ENCODE measurements at places on chromosomes 6 and 20.

GRCh38 chr20:6504826-6505225 is 262.7 kb upstream of the BMP2 start:
- no peak for DNase-seq

DNA sequence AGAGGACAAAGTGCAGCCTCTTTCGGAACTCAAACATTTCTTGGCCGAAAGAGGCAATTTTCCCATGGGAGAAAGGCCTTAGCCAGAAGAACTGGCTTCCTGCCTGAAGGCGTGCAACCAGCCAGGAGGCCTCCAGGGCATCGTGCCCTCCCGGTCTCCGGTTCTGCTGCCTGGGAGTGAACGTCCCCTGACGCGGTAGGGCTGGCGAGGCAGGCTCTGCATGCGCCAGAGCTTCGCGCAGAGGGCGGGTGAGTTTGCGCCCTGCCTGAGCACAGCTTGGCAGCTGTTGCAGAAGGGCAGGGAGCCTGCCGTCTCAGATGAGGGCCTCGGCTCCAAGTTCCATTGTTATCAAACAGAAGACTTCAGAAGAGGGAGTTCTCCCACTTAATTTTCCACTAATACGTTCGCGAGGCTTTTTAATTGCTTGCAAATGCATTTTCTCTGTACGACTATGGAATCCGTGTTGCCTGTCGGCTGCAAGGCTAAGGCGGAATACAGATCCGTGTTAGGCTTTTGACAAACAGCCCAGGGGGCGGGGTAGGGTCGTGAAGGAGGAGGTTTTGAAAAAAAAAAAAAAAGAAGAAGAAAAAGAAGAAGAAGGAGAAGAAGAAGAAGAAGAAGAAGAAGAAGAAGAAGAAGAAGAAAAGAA is 5.5 kb upstream of the TFAP2D start:
- DNase-seq = no peak

DNA sequence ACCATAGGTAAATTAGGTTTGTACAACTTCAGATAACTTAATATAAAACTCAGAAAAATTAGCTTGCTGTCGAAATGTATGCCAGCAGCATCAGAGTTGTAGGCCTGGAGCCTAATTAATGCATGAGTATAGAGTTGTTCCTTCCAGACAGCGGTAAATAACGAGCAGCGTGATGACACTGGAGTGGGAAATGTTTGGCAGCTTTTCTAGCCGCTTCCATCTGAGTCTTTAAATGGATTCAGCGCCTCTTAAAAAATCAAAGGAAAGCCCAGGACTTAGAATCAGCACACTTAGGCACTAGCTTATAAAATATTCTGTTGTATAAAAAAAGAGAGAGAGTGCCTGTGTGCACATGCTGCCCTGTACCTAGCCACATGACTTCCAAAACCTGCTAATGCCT is 43.7 kb upstream of the SYNJ2 start:
- no peak for DNase-seq

GRCh38 chr6:143111443-143111842 is 50.8 kb downstream of the AIG1 start:
- DNase-seq = no peak

- DNase-seq = no peak
Measured at GRCh38 chr6:133262804-133263203, 21.6 kb downstream of the EYA4 start.

DNA sequence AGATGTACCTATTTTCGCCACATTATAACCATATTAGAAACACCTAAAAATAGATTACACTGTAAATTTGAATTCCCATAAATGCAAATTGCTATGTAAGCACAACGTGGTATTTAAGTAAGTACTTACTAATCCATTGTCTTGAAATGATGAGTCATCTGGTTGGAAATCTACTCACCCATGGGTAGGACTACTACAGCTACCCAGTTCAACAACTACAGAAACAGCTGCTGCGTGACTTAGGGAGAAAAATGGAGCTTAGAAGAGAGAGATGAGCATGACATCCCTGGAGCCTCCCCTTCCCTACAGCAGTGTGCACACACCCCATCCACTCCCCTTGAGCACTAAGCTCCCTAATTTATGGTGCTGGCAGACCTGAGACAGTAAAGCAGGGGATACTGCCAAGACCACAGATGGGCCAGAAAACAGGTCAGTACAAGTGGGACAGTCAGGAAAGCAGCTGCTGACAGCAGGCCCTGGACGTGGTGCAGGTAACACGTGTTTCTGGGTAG is 26.9 kb downstream of the RRAGD start:
- no peak for DNase-seq

- peak; percentile 75 for DNase-seq
Measured at GRCh38 chr6:15352220-15352619, 106.4 kb downstream of the JARID2 start.

- no peak for DNase-seq
Measured at GRCh38 chr20:18637224-18637623, 49.4 kb downstream of the DTD1 start.

DNA sequence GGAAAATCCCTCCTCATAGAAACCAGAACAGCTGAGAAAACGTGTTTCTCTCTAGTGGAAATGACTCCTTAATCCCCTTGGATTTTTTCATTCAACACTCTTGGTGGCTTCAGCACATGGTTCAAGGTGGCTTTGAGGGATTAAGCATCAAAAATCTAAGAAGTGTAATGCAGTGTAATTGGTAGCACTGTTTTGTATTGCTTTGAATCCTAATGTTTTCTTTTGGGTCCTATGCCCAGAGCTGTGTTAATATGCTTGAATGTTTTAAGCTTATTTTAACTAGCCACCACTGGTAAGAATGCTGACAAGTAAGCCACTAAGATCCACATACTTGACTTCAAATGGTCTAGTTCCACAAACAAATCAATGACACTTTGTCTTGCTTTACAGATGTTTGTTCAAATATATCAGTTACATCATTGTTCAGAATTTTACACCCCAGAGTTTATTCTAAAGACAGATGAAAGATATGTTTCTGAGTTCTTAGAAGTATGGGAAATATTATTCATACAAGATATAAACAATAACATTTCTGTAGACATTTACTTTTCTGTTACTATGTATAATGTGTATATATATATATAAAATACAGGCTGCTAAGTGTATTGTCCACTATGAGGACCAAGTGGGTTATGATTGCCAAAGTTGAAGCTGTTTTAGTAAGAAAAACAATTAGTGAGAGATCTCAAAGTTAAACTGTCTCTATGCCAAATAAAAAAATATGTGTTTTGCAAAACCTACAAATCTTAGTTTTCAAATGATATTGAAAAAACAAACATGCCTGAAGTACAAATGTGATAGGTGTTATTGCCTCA is 220.8 kb downstream of the OGFRL1 start:
- no peak for DNase-seq

GRCh38 chr20:2746636-2747265 is 53.7 kb downstream of the CPXM1 start:
- DNase-seq = no peak

GRCh38 chr6:14512246-14512645 is 394.7 kb downstream of the CD83 start:
- no peak for DNase-seq

- DNase-seq = no peak
Measured at GRCh38 chr6:158087224-158087867, 80.7 kb downstream of the SERAC1 start.

GRCh38 chr6:16949716-16950115 is 152.1 kb upstream of the STMND1 start:
- no peak for DNase-seq

DNA sequence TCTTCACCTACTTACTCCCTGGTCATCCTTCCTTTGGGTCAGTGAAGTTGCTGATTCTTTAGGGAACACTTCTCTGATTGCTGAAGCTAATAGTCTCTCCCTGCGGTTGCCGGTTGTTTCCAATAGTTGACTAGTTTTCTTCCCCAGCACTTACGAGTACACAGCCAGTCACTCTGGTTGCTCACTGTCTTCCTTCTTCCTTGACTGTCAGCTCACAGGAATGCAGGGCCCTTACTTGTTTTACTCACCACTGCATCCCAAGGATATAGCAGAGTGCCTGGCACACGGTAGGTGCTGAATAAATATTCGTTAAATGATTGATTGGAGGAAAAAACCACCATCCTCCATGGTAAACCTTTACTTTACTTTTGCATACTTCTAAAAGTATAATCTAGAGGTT is 345.0 kb downstream of the QKI start:
- no peak for DNase-seq

- no peak for DNase-seq
Measured at GRCh38 chr6:90406957-90407356, 110.3 kb upstream of the BACH2 start.

- DNase-seq = no peak
Measured at GRCh38 chr6:137264311-137265075, 45.3 kb upstream of the IFNGR1 start.

DNA sequence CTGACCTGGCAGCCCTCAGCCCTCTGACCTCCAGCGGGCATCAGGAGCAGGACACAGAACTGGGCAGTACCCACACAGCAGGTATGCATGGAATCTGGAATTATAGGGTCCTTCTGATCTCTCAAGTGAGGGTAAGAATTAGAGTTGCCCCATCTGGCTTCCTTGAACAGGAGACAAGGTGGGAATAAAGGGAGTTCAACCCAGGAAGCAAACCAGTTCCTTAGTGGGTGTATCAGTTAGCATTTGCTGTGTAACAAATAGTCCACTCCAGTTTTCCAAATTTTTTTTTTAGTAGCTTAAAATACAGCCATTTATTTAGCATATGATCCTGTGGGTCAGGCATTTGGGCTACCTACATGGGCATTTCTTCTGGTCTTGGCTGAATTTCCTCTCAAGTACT is 15.7 kb downstream of the MAVS start:
- DNase-seq = no peak

DNA sequence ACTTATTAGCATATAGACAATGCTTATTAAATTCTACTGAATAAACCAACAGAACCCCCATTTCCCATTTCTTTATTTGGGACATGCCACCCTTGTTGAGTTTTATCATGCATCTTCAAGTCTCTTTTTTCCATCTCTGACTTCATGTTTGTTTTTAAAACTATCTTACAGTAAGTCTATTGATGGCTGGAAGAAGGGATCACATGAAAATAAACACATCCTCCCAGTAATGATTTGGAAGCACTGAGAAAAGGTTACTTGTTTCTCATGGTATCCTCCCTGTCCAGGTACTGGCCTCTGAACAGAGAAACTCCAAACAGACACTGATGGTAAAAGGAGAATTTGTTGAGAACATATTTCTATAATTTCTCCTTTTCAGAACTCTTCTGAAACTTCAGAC is 74.9 kb downstream of the KIF13A start:
- DNase-seq = no peak

GRCh38 chr20:5714261-5715041 is 35.8 kb upstream of the SHLD1 start:
- peak; percentile 67 for DNase-seq

DNA sequence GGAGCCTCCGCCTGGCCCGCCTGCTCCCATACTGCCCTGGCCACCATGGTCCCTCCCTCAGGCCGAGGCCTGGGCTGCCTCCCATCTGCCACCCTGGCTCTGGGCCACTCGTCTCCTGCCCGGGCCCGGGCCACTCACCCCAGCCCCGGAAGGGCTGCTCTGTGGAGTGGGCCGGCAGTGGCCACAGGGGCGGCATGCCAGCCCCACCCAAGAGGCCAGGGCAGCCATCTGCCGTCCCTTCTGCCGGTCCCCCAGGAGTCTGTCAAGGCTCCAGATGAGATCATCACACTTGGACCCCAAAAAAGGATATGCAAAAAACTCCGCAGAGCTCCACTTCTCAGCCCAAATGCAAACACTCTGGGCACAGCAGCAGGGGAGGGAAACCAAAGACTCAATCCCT is 23.8 kb upstream of the TLDC2 start:
- no peak for DNase-seq

DNA sequence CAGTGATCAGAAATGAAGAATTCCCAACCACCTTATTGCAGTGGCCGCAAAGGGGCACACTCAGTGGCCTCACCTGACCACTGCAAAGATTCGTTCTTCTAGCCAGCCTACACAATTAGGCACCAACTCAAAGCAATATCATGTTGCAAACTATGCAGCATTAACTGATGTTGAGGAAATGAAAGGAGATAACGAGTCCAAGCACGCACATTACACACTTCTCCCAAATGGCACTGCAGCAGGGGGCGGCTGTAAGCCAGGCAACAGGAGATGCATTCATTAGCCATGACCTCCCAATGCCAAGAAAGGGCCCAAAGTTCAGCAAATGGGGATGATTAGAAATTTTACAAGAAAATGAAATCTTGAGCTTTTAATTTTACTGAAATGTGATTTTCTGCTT is 39.3 kb downstream of the ATXN1 start:
- DNase-seq = no peak

- no peak for DNase-seq
Measured at GRCh38 chr6:15170126-15170525, 75.7 kb upstream of the JARID2 start.

GRCh38 chr6:159351707-159352106 is 182.5 kb downstream of the FNDC1 start:
- DNase-seq = no peak

DNA sequence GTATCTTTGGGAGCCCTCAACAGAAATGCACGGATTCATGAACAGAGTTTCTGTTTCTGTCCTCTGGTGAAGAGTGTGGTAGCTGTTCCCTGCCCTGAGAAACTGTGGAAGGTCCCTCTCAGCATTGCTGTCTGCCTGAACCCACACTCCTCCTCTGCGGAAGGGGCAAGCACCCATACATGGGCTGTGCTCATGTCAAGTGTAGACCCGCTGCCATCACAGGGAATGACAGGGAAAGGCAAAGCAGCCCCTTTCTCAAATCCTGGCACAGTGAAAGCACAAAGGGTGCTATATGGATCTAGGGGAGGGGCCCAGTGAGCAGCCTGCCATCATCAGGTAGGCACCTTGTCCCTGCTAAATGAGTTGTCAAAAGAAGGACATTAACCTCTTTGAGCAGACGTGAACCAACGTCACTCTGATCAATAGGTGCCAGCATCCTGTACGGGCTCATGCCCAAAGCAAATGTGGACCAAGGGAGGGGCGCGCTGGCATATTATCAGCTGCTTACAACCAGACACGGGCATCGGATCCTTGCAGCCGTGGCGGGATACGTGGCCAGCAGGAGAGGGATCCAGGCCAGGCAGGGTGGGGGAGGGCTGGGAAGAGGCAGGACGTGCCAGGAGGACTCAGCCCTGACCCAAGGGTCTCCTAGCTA is 231.2 kb upstream of the PMEPA1 start:
- DNase-seq = no peak

- DNase-seq = no peak
Measured at GRCh38 chr20:574297-574942, 30.8 kb upstream of the CSNK2A1 start.

- DNase-seq = no peak
Measured at GRCh38 chr20:35845561-35845960, 73.7 kb downstream of the PHF20 start.

GRCh38 chr6:136864676-136865075 is 42.3 kb downstream of the PEX7 start:
- no peak for DNase-seq

GRCh38 chr6:44096612-44097011 is 30.6 kb downstream of the MRPL14 start:
- DNase-seq = peak; percentile 85

DNA sequence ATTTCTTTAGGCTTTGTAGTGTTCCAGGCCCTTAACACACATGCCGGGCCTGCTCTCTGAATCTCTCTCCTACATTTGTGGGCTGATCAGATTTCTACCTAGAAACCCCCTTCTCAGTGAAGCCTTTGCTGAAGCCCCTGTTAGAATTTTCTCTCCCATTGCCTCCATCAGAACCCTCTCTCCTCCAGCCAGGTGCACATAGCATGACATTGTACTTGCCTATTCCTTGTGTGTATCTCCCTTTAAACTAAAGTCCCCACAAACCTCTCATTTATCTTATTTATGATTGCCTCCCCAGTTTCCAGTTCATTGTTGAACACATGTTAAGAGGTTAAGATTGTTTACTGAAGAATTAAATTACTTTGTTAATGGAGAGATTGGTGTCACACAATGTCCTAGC is 325.5 kb upstream of the CITED2 start:
- DNase-seq = no peak
